ENCODE measurements at places on chromosomes 6 and 20. TPM values are rescaled to one million over a fixed set of nuclear protein-coding genes. Genes with fewer than 3 reads are reported as not detected.

The UST gene
- 4.2 TPM for total RNA-seq

The FAM217A gene
- not detected for total RNA-seq

The SLC44A4 gene
- 137 TPM for total RNA-seq

The POU3F2 gene
- total RNA-seq = not detected

DNA sequence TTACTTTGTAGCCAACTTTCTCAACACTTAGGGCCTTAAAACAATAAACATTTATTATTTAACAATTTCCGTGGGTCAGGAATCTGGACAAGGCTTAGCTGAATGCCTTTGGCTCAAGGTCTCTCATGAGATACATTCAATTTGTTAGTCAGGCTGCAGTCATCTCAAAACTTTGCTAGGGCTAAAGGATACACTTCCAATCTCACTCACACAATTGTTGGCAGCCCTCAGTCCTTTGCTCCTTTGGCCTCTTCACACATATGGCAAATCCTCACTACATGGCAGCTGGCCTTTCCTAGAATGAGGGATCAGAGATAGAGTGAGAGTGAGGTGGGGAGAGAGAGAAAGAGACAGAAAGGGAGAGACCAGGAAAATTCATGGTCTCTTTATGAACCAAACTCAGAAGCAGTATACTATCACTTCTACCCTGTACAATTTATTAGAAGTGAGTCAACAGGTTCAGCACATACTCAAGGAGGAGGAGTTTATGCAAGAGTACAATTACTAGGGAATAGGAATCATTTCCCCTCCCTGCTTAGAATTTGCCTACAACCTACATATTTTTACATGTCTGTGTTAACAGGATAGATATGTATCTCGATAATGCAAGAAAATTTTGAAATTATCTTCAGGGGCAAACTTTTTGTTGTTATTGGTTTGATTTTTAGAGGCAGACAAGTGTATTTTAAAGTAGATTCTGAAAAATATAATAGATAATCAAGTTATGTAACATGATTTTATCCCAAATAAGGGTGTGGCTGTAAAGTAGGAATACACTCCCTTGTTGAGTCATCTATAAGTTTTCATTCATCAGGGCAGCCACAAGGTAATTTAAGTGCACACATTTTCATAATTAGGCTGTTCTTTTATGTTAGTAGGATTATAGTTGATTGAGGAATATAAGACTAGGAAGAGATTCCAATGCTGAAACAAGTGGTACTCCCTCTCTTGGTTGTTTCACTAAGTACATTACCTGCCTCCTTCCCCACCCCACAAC is 85.9 kb upstream of the HMGCLL1 start:
- H3K27me3 ChIP-seq = no peaks in the 10 kb centered on the region
- no peak for DNase-seq
- no peak overlapping the region for H3K27ac ChIP-seq
- H3K4me3 ChIP-seq = no peak overlapping the region
- no peaks in the 10 kb centered on the region for H3K36me3 ChIP-seq
- no peaks in the 10 kb centered on the region for H3K4me1 ChIP-seq

DNA sequence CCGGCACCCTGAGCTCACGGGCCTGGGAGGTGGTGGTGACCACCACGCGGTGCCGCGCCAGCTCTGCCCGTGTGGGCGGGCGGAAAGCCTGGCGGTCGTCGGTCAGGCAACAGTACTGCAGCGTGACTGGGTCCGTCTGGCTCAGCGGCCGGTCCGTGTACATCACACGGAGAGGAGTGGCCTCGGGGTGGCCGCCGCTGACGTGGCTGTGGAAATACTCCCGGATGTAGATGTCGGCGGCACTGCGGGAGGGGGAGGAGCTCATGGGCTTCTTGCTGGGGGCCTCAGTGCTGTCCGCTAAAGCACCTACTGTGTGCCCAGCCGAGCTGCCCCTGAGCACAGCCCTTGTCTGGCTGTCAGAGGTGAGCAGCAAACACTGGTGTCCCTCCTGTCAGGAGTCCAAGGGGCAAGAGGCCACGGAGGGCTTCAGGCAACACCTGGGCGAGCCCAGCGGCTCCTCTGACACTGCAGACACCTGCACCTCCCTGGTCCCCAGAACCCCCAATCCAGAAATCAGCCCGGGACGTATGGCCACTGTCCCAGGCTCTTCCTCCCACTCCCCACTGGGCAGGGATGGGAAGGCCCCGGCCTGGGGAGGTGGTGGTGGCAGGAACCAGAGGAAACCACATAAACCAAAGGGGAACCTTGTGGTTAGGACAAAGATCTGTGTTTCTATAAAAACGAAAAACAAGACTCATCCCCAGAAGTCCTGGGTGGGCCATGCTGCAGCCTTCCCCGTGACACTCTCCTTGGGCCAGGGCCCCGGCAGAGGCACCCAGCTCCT is 6.5 kb downstream of the HELZ2 start:
- no peak overlapping the region for H3K27ac ChIP-seq
- H3K36me3 ChIP-seq = no peaks in the 10 kb centered on the region
- no peak for DNase-seq
- no peak overlapping the region for H3K4me3 ChIP-seq
- H3K27me3 ChIP-seq = no peaks in the 10 kb centered on the region
